Left ventricle myocardium superior (tissue), 1 donor: ENCODE measurements at places on chromosomes 13 and 19. TPM values are rescaled to one million over a fixed set of nuclear protein-coding genes. Genes with fewer than 3 reads are reported as not detected.

The CEACAM20 gene
- not detected for total RNA-seq

The POGLUT2 gene
- total RNA-seq: 3.5 TPM

The PRODH2 gene
- total RNA-seq: not detected

The ZNF98 gene
- total RNA-seq: 0.55 TPM

The CRLF1 gene
- 21.4 TPM for total RNA-seq

- no peak for DNase-seq
Observed at GRCh38 chr19:44927746-44928145, 13.3 kb downstream of the APOC1 start.

DNA sequence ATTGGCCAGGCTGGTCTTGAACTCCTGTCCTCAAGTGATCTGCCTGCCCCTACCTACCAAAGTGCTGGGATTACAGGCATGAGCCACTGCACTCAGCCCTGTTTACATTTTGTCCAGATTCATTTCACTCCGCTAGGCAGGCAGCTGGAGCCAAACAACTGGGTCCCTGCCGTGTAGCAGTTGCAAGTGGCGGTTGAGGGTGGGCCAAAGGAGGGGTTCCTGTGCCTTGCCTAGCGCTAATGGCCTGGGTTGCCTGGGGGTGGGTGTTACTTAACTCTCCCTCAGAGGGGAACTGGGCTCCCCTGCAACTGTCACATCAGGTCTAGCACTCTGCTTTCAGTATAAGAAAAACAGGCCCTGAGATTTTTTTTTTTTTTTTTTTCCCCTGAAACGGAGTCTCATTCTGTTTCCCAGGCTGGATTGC is 7.4 kb downstream of the ACP5 start:
- no peak for DNase-seq

DNA sequence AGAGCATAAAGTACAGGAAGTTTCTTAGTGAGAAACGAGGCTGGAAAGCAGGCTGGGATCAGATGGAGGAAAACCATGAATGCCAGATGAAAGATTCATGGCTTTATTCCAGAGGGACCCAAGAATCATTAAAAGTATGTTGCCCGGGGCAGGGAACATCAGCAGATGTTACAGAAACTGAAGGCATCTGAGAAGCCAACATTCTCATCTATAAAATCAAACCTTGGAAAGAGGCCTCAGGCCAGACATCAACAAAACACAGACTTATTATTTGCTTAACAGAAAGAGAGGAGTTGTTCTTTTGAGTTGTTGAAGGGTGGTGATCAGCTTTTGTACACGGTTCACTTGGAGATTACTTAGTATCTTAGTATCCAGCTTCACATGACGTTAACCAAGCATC is 543.6 kb downstream of the RFC3 start:
- DNase-seq: no peak

DNA sequence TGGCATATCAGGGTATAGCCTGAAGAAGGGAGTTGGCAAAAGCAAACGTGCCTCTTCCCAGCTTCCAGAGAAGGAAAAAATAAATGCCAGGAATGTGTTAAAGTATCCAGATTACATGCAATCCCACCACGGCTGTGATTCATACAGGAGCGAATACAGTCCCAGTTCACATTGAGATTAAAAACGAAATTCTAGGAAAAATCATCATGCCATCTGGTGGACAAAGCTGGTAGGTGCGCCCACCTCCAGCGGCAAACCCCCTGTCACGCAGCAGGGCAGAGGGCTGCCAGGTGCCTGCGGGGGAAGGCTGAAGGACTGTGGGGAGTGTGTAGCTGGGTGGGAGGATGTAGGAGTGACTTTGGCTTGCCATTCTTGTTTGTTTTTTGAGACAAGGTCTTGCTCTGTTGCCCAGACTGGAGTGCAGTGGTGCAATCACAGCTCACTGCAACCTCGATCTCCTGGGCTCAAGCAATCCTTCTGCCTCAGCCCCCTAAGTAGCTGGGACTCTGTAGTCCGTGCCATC is 6.4 kb upstream of the DMWD start:
- peak; percentile 68 for DNase-seq

- DNase-seq: no peak
Observed at GRCh38 chr19:18346091-18346490, 5.7 kb downstream of the PGPEP1 start.

DNA sequence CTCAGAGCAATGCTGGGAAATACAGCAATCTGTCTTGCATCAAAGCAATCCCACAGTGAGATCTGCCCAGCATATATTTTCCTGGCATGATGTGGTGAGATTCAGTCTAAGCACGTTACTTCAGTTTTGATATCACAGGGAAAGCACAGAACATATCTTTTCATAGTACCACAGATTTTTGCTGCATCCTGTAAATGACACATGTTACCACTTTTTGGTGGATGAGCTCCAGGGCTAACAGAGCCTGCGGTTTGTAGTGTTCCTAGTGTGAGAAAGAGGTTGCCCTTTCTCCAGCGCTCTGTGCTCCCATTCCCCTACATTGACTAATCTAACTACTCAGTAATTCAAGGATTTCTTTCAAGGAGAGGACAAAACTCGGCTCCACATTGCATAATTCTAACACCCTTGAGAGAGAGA is 409.0 kb downstream of the GPC6 start:
- DNase-seq: no peak

DNA sequence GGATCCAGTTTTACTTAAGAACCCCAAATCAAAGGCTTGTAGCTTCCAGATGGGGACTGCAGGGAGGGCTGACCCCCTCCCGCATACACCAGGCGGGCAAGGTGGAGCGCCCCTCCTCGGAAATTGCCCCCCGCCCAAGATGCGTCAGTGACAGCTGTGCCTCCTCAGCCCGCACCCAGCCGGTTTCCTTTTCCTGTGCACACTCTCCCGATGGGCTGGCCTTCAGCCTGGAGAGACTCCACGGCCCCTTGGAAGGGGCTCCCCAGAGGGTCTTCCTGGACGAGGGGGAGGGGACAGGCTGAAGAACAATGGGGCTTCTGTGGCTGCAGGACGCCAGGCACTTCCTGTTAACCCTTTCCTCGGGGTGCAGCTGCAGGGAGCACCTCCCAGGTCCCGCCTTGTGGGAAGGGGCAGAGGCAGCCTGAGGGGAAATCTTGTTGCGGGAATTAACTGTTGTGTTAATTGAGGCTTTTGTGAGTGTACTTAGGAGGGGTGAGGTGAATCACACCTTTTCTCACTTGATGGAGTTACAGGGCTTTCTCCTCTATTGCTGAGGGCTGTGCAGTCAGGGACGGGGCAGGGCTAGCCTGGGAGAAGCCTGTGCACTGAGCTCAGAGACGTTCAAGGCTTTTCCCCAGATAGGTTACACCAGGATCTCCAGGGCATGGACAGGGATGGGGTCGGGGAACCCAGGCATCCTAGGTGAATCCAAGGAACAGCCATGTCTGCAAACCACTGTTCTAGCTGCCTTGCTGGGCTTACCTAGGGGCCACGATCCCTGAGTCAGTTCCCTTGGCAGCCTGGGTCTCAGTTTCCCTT is 14.3 kb downstream of the IER2 start:
- peak; percentile 79 for DNase-seq
